Activated gamma-delta T cell (primary cell): ENCODE measurements at places on chromosomes 5 and 9.

DNA sequence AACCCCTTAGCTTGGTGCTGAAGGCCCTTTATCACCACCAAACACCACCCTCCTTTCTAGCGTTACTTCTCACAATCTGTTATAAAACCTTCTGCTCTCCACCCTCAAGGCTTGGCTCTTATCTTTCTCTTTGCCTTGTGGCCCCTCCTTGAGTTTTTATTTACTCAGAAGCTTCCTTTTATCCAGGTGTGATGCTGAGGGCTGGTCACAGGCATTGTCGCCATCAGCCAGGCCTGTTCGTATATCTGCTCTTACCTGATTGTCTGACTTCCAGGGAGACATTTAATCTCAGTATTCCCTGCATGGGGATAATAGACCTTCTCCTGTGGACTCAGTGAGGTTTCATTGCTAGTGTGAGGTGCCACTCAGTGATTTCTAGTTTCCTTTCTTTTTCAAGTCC is 34.2 kb downstream of the MEGF10 start:
- DNase-seq, result no peak

GRCh38 chr5:36932056-36932455 is 55.5 kb downstream of the NIPBL start:
- no peak for DNase-seq

DNA sequence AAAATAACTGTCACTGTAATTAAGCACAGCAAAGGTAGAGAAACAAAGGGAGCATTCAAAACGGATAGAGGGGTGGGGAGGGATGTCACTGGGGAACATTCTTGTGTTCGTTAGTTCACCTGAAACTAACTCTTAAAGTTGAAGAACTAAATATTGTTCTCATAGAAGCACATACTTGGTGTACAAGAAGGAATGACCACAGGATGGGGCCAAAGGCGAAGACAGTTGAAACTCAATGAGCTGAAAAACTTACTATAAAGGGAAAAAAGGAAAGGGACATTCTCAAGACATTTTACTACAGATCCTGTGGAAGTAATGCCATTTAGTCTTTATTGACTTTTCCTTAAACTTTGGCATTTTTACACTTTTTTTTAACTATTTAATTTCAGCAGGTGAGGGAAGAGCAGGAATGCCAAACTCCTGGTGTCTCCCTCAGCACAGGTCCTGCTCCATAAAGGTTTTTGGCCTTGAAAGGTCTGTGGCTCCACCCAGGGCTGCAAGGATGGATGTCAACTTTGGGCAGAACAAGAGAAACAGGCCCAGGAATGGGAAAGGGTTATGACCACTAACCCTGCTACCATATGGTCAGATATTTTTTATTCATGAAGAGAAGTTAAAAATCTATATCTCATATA is 197.6 kb upstream of the RASA1 start:
- no peak for DNase-seq

GRCh38 chr9:94610181-94610606 is 16.6 kb upstream of the FBP2 start:
- DNase-seq, result no peak

DNA sequence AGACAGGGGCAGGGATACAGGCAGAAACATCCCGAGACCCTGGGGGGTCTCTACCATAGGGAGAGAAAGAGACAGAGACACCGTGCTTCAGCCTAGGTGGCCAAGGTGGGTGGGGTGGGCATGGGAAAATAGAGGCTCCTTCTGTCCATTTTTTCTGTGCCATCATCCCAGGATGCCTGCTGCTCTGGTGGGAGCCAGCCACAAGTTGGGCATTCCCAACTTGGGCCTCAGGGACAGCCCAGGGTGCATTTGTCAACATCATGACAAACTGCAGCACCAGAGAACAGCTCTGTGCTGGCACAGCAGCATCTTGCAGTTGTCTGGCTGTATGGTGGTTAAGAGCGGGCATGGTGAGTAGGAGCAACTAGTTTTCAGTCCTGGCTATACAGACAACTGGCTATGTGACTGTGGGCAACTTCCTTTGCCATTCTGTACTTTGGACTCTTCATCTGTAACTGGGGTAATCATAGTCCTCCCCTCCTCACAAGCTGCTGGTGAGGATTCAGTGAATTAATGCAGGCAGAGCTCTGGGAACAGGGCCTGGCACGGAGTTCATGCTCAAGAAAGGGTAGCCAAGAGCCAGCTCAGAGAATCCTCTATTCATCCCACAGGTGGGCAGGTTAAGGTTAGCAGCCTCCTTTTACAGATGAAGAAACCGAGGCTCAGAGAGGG is 100.4 kb downstream of the RGS3 start:
- no peak for DNase-seq

GRCh38 chr9:79862921-79863890 is 291.4 kb downstream of the TLE4 start:
- no peak for DNase-seq

- no peak for DNase-seq
Observed at GRCh38 chr9:13131416-13131815, 148.1 kb downstream of the MPDZ start.

DNA sequence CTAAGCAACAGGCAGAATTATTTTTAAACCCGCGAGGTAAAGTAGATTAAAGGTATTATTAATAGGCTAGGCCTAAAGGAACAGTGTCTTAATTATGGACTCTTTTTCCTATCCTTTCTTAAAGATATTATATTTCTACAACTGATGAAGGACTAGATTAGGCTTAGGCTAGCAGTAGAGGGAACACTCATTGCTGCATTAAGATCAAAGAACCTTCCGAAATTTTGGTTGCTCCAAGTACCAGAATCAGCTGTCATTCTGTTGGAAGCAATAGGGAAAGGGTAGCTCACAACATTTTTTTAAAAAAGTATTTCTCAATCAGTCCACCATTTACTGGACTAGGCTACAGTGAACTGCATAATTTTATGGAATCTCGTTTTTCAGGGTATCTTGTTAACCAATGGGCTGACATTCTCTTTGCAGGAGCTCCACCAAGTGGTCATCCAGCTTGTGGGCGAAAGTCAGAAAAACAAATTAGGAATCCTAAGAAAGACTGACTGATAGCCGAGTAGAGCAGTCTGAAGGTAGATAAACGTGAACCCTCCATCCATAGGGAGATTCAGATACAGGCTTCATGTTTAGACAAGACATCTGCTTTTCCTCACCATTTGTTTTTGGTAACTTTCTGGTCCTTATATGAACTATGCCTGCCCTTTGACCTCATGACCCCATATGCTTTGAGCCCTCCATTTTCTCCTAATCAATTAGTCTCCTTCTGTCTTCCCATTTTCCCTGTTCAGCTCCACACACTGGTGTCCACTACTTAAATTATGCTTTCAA is 103.6 kb upstream of the CHD1 start:
- DNase-seq, result no peak

GRCh38 chr5:53256746-53257145 is 147.2 kb upstream of the MOCS2 start:
- no peak for DNase-seq

GRCh38 chr5:154352960-154353548 is 92.7 kb upstream of the SAP30L start:
- no peak for DNase-seq

- DNase-seq, result no peak
Observed at GRCh38 chr9:96067600-96067999, 192.1 kb downstream of the ERCC6L2 start.

DNA sequence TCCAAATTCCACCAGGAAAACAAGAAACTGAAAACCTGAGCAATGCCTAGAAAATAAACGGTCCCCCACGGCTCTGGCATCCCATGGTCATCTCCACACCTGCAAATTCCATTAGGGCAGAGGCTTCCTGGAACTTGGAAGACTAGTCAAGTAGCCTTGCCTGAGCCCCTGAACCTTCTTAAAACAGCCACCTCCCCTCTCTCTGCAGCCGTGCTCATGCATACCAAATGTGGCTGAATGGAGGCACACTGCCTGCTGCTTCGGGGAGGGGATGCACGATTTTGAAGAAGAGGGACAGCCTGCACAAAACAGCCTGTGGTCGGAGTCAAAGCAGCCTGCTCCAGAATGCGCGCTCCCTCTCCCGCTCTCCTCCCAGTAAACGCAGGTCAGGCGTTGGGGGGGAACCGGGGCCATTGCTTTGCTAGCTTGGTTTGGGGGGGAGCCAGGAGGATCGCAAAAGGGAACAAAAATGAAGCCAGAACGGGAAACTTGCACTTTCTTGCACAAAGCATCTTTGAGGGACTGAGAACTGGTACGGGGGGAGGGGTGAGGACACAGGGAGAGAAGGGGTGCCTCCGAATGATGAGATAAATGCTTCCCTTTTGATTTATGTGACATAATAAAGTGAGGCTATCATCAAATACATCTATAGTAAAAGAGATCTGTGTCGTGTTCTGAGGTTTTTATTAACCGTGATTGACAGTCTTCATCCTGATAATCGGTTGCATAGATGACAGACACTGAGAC is at the start of gene TRPM3:
TRPM3 (minus strand) TSS at position 347 of the 747 bp plus-strand sequence; CDS start at position 80, 267 bp downstream.
- DNase-seq, result no peak

DNA sequence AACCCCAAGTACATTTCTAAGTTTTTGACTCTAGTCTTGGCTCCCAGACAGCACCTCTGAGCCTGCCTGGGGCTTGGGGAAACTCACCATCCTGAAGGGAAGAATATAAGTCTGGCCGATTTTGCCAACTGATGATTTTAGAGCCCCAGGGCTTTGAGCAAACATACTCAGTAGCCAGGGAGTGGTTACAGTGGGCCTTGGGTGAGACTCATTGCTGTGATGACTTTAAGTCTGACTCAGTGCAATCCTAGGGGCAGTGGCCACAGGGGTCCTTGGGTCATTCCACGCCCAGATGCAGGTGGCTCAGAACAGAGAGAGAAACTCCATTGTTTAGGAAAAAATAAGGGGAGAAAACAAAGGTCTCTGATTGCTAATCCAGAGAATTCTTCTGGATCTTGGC is 312.0 kb upstream of the EDIL3 start:
- no peak for DNase-seq

DNA sequence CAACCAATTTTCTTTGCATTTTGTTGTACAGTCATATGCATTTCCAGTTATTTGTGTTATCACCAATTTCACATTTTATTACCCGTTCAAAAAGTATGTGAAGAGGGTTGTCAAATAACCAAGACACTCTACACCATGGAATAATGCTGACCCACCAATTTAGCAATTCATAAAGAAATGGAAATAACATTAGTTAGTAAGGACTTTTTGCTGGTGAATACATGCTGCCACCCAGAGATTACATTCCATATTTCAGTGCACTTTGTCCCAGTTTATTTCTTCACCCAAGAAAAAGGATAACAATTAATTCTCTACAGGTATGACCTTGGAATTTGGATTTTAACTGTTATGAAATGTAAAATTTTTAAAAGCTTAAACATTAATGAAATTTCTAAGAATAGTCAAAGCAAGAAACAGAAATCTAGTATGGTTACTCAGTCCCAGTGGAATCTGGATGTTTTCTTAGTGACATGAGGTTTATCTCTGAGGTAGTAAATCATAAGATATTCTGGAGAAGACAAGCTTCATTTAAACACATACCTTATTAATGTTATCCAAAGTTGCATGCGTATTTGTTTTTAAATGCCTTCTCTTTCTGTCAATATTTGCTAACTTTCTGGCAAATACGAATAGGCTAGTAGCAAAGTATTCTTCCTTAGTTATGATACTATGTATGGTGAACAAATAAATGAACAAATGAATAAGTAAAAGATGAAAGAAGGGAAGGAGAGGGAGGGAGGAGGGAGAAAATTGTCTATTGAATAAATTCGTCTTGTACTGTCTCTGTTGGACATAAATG is 100.6 kb downstream of the CETN3 start:
- no peak for DNase-seq

GRCh38 chr5:160800375-160801275 is 51.4 kb downstream of the ATP10B start:
- no peak for DNase-seq

DNA sequence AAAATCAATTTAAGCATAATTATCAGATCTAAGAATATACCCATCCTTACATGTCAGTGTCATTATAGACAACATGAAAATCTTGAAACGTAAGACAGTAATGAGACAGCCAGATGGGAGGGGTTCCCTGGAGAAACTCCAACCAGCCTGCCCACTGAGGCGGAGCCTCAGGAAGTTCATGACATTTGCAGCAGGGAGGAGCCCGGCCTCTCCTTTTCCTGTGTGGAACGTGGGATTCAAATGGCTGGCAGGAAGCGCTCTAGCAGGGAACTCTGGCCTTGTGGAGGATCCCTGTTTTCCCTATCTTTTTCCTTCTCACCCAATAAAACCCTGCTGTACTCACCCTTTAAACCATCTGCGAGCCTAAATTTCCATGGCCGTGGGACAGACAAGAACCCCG is 176.6 kb upstream of the KCNN2 start:
- DNase-seq, result no peak

DNA sequence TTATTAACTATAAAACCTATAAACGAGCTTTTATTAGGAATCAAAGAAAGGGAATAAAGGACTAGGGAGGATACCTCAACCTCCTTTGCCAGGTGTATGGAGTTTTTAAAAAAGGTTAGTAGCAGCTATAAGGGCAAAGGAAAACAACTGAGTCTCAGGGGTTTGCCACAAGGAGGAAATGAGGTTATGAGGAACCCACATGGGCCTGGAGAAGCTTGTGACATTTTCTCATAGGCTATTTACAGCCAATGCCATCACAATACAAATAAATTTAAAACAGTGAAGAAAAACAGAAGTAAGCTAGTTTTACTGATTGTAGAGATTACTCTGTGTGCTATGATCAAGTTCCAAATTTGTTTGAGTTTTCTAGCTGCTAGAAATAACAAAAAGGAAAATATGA is 92.6 kb downstream of the CDKN2A start:
- no peak for DNase-seq

DNA sequence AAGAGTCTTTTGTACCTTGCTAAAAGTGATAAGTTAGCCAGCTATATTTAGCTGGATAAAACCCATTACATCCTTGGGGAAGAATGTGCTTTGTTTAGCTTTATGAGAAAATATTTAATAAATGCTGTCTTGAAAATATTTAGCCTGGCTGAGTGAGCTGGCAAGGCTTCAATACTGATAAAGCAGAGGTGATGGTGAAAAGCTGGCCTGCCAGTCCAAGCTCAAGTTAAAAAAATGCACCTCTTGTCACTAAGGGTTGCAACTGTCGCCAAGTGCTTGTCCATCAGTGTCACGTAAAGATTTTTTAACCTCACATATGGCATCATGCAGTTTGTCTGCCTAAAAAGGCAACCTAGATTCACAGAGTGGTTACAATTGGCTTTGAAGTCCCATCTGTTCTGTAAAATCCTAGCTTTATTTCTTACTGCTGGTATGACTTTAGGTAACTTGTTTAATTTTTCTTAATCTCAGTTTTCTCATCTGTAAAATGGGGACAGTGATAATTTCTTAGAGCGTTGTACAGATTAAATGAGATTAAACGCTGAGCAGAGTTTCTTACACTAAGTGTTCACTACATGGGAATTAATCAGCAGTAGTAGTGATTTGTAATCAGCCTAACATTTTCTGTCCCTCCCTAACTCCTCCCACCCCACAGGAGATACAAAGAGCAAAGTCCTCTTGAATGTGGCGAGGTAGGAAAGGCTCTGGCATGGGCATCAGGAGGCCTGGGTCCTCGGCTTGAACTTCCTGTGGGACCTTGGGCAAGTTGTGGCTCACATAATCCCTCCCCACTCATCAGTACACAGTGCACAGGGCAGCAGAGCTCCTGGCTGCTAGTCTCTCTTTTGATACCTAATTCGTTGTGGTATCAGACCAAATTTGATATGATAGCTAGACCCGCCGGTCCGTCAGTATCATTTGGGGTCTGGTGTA is 48.7 kb downstream of the PIK3R1 start:
- DNase-seq, result no peak

- DNase-seq, result no peak
Observed at GRCh38 chr5:103674251-103674650, 111.7 kb upstream of the NUDT12 start.
